H9 (cell line): ENCODE measurements at places on chromosomes 2 and 18.
A peak's percentile ranks its signal among the peaks of the same experiment; 100 is the strongest.

DNA sequence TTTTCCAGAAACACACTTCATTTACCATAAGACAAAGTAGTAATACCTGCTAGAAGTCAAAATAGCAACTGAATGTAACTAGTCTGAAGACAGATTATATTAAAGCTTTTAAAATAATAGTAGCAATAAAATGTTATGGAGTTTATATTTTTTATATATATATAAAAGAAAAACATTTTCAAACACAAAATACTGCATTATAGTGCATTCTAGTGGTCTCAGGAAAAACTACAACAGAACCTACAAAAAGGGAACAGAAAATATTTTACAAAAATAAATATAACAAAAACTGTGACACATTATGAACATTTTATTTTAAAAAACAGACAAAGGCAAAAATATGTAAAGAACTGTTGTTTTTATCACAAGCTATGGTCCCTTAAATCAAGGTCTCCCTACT lies 48.0 kb downstream of the STRN start:
- no peak for DNase-seq

DNA sequence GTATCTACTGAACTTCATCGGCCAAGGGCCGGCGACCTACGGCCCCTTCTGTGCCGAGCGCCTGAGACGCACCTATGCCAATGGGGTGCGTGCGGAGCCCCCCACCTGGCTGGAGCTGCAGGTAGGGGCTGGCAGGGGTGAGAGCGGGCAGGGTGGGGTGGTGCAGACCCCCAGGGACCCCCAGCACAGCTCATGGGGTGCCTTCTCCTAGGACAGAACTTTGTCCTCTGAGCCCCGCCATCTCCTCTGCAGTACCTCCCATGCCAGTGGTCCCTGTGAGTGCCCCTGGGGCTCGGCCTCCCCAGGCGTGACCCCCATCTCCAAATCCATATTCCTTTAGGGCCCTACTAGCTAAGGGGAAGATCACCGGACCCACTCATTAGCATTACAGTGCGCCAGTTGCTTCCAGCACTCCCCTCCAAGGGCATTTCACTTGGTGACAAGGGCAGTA lies 23.9 kb upstream of the GPR17 start:
- DNase-seq: peak; percentile 20

DNA sequence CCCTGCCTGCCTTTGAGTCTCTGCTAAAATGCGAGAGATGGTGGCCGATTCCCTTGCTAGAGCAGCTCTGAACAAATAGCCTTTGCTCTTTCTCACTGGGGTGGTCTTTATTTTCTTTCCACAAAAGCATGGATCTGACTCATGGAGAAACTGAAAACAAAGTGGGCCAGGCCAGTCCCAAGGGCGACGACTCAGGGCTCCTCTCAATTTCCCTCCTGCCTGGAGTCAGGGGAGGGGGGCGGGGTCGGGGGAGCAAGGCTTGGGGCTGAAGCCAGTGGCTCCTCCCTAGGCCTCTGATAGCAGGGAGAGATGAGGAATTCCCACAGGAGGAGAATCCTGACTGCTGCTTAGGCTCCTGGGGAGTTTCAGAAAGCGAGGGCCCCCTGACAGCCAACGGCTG lies 17.1 kb upstream of the IL1R2 start:
- DNase-seq: peak; percentile 63

DNA sequence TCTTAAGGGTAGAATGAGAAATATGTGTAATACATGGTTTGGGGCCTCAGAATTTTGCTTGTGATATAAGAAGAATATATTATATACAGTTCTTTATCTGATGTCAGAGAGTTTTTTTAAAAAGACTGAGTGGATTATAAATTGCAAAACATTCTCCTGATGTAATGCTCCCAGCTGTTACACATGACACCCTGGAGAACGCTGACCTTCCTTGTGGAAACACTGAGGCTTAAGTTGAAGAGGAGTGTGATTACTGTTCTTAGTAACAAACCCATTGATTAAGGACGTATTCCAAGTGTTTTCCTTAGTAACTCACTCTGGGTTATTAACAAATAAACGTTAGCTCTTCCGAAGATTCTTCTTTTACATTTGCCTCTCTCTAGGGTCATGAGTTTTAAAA lies 1069.3 kb upstream of the CNTNAP5 start:
- DNase-seq: no peak

DNA sequence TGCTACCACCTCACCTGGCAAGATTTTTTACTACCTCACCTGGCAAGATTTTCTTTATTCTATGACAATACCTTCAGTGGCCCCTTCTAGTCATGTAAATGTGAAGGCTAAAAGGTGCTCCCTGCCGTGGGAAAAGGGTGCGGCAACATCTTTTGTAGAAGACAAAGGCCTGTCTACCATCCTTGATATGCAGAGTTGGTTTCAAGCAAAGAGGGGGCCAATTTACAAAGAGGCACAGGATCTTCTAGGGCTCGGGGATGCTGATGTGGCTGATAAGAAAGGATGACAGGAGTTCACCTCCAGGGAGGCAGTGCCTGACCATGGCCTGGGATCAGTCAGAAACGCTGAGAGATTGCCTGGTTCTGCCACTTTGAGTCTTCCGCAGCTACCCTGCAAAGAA lies 165.4 kb upstream of the SLC1A4 start:
- peak; percentile 85 for DNase-seq

- no peak for DNase-seq
These were observed 469.0 kb downstream of the TMEM182 start for GRCh38 chr2:103230796-103231195.

GRCh38 chr2:133489641-133490410 lies 78.4 kb downstream of the NCKAP5 start:
- DNase-seq: no peak
